ENCODE measurements at places on chromosomes 11 and 22.

- no peak for DNase-seq
Observed at GRCh38 chr11:44621140-44621681, 55.7 kb downstream of the CD82 start.

GRCh38 chr11:45799562-45799961 is 5.4 kb upstream of the SLC35C1 start:
- DNase-seq: no peak

- DNase-seq: no peak
Observed at GRCh38 chr11:6717426-6717825, 34.3 kb upstream of the MRPL17 start.

DNA sequence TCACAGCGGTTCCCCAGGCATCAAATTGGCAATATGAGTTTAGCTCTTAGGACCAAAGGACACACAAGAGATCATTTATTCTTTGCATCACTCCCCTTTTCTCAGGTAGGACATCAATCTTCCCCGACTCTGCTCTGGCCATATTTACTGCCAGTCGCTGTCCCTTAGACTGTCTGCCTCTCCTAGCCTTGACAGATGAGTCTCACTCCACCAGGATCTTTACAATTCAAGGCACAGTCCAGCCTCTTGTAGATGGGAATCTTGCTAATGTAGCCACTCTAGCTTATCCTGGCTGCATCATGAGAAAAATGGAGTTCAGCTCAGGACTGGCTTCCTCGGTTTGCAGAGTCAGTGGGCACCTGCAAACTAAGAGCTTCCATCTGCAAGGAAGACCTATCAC is 915.2 kb downstream of the NTM start:
- DNase-seq: no peak

DNA sequence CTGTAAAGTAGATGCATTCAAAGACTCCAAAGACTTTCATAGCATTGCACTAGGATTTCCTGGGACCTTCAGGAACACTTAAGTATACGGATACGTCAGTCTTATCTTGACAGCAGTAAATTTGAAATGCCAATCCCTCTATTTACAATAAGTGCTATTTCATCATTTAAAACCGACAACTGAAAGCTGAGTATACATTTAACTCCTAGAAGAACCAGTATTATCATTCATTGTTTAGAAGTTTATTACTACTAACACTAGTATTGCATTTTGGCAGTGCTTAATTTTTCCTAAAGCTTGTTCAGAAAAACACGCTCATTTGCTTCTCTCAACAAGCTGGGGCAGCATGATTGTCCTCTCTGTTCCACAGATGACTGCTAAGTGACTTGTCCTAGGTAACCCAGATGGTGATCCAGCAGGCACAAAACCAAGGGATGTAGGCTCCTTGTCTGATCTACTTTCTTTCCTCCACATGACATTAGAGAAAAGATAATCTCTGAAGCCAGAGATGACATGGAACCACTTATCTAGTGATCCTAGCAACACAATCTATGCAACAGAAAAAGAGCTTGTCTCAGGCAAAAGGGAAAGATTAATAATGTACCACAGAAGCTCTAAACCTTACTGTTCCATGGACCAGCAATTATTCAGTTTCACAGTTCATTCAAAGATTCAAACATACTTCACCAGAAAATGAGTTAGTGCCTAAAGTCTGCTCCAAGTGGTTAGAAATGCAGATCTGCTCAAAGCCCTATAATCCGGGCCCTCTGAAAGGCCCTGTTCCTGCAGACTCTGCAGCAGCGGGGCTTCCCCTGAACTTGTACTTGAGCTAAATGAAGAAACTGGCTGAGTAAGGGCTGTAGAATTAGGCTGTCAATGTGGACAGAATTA is 5.2 kb downstream of the MAML2 start:
- DNase-seq: peak; percentile 48

DNA sequence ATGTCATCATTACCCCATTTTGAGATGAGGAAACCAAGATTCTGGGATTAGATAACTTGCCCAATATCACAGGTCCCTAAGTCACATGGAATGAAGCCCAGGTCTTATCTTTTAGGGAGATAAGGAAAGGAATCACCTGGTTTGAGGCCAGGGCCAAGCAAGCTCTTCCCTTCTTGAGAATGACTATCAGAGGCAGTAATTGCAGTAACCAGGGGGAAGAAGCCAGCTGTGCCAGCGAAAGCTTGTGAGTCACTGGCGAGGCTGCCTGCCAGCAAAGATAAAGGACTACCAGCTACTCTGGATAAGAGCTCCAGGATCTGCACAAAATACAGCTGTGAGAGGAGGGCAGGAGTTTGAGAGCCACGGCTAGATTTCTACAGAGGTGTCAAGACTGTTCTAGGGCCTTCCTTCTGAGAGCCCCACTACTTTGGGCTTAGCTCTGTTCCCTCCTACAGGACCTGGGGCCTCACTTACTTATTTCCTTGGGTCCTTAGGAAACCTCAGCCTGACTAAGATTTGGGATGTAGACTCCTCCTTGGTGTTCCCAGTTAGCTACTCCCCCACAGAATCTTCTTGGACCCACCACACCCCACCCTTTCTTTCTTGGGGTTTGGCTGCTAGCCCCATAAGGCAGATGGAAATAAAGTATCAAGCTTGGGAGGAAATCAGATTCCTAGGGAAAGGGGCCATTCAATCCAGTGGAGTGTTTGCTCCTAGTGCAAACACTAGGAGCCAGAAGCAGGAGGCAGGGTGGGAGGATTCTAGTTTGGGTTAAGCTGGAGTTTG is 9.7 kb upstream of the CCKBR start:
- DNase-seq: no peak

DNA sequence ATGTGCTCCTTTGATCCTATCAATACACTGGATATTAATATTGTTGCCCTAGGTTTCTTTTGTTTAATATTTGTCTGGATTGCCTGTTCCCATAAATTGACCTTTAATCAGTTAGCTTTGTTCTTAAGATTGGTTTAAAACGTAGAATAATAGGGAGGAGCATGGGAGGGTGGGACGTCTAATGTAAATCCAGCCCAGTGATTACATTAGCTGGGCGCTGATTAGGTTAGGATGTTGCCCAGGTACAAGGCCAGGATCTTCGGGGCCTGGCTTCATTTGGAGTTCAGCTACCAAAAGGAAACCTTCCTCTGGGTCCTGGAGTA is at the start of gene SRSF8:
TSS of gene SRSF8 (plus strand) at position 204 of the 323 bp plus-strand sequence. CDS start 308 bp downstream, outside the sequence.
- DNase-seq: no peak

DNA sequence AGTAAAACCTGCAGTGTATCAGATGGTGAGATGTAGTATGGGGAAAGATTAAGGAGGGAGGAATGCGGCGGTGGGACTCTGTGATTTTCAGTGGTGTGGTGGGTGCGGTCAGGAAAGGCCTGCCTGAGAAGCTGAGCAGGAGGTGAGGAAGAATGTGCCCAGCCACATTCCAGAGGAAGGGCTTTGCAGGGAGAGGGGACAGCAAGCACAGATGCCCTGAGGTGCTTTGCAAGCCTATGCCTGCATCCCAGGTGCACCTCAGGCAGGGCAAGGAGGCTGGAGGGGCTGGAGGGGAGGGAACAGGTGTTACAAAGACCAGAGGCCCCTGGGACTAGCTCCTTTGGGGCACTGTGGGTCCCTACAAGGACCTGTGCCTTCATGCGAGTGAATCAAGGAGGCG is 42.1 kb downstream of the MYO7A start:
- no peak for DNase-seq

DNA sequence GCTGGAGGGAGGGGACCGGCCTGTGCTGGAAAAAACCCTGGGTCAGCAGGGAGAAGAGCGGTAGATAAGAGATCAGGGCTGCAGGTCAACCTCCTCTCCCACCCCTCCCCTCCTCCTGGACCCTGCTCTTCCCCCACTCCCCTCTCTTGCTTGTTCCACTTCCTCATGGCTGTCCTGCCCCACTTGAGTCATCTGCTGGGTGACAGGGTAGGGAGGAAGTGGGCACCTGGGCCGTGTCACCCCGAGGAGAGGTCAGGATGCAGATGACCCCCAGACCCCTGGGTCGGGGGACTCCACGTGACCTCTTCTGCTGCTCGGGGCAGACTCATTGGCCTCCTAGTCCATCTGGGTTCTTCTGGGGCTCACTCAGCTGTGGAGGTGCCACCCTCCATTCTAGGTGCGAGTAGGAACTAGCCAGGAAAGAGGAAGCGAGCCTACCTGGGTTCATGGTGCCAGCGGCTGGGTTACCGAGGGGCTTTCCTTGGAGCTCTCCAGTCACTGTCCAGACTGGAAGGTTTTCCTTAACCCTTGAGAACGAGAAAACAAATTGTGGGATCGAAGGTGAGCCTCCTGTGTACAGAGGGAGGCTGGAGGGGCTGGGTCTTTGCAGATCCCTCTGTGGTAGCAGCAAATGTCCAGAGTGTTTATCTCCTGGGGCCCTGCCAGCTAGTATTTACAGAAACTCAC is 6.5 kb downstream of the APOL2 start:
- no peak for DNase-seq

- no peak for DNase-seq
Observed at GRCh38 chr11:102026959-102027358, 20.3 kb upstream of the CFAP300 start.

- no peak for DNase-seq
Observed at GRCh38 chr11:35127619-35128018, 11.4 kb upstream of the CD44 start.

DNA sequence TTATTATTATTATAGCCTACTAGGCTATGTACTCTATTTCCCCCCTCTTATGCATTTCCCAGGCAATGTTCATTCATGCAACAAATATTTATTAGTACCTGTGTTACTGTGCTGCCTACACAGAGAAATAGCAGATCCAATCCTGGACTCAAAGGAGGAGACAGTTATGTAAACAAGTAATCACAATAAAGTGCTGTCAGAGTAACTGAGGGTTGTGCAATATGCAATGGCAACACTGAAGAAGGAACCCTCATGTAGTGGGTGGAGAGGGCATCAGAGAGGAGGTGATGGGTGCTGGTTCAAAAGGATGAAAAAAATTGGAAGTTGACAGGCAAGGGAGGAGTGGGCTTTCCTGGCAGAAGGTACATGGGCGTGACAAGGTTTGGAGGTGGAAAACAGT is 886 bp upstream of the P4HA3 start:
- no peak for DNase-seq

DNA sequence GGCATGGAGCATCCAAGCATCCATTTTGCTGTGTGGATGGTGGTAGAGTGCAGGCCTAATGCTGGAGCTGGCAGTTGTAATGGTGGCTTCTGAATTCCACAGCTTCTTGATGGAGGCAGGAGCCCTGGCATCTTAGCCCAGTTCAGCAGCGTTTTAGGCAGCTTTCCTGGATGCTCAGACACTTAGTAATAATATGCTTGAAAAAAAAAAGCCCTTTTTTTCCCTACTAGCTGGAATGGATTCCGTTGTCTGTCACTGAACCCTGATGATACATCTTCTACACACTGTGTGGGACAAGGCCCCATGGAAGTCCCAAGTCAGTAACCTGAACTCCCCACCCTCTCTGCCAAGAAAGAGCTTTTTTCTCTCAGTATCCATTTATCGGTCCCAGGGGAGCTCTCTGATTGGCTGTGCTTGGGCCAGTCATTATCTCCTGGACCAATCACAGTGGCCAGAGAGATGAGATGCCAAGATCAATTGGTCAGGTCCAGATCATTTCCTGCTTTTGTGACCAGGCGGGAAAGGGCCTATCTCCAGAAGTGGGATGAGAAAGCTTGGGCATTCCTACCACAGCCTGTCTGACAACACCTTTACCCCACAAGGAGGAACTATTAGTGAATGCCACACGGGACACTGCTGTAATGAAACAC is 34.2 kb downstream of the MCM5 start:
- no peak for DNase-seq

DNA sequence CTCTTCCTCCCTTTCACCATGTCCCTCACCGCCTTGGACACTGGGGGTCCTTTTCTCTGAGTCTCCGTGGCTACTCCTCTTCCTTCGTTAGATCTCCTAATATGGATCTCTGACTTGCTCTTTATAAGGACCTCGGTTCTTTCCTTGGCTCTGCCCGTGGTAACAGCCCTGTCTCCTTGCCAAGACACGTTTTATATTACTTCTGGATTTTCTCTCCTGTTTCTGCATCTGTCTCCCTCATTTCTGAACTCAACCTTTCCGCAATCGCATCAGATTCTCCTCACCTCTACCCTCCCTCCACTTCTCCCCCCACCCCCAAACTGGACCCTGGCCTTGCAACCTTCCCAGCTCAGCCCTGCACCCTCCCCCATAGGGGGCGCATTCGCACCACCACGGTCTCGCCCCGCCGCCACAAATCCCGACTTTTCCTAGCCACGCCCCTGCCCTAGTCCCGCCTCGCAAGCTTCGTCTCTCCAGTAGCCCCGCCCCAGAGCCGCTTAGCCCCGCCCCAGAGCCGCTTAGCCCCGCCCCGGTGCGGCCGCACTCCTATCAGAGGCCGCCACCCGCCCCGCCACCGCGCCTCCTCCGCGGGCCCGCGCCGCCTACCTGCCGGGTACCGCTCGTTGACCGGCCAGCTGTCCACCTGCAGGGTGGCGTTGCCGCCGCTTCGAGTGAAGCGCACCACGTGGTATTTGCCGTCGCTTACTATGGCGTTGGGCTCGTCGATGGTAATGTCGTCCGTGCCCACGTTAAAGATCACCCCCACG is 39.0 kb downstream of the SLC22A12 start:
- DNase-seq: no peak

GRCh38 chr11:15969701-15970329 is 386.5 kb downstream of the SOX6 start:
- DNase-seq: no peak

DNA sequence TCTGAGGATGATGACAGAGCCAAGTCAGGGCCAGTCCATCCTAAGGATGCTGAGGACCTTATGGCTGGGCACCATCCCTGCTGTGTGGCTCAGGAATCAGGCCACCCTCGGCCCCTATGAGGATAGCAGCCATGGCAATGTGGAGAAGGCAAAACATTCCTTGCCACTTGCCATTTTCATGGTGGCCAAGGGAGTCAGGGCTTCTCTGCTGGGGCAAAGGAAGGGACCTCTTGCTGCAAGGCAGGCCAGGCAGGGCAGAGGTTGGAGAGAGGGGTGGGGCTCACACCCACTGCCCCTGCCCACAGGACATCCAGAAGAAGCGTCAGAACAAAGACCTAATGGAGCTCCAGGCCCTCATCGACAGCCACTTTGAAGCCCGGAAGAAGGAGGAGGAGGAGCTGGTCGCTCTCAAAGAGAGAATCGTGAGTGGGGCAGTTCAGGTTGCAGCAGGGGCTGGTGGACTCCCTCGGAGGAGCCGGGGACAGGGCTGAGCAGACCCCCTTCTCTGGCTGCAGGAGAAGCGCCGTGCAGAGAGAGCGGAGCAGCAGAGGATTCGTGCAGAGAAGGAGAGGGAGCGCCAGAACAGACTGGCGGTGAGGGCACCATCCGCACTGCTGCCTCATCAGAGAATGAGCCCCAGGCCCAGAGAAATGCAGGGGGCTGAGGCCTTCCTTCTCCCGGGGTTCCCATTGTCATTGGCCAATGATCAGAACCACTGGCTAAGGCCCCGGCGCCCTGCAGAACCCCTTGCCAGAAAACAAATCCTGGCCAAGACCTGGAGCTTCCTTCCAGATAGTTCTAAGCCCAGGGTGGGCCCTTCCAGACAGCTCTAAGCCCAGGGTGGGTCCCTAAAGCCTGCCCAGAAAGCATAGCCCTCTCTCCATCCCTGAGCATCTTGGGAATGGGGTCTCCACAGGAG is 13.5 kb upstream of the MRPL23 start:
- DNase-seq: no peak

- DNase-seq: no peak
Observed at GRCh38 chr11:97430877-97431276, 1041.1 kb downstream of the JRKL start.

All from stimulated activated CD8-positive, alpha-beta memory T cell treated with anti-CD3 and anti-CD28 coated beads, Interleukin-15, amount 100 ng/mL, for 48 hours (primary cell).